Stimulated activated CD4-positive, alpha-beta T cell treated with anti-CD3 and anti-CD28 coated beads, TNF-alpha, amount 100 ng/mL, for 4 hours (primary cell): ENCODE measurements at places on chromosomes 1 and 21.

DNA sequence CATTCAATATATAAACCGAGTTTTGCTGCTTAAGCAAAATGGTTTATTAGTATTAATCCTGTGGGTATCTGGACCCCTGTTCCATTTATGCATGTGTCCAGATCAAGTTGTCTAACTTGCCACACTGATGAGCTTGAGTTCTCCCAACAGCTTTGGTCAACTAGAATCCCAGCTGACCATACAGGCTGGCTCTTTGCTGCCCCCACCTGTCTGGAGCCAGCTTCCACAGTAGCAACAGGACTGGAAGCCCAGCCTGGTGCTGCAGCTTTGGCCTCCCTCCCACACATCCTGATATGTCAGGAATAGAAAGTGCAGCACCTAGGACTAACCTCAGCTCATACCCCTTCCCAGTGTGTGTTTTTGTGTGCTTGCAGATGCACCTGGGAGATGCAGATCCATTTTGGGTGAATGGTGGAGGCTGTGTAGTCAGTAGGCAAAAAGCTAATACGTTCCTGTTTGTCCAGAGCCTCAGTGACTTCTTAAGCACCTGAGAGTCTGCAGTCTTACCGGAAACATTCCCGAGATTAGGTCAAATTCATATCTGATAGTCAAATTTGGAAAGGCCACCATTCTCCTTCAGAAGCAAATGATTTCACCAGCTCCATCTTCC lies 40.9 kb upstream of the BEND5 start:
- no peak for DNase-seq

GRCh38 chr1:201335901-201336300 lies 41.6 kb downstream of the TNNT2 start:
- DNase-seq, result no peak

DNA sequence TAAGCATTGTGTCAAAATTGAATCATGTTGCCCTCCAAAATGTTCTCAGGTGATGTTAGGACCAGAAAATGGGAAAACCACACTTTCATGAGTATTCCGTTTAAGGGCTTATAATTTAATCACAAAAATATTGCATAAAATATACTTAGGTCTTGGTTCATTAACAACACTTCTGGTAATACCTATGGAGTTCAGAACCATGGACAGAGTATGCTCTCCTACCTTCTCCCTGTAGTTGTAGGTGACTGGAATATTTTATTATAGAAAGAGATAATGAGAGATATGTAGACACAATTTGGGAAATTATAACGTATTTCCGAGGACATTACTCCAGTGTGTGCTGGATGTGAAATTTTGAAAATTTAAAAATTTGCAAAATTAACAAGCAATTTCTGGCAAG lies 232.5 kb downstream of the NCAM2 start:
- DNase-seq, result no peak

DNA sequence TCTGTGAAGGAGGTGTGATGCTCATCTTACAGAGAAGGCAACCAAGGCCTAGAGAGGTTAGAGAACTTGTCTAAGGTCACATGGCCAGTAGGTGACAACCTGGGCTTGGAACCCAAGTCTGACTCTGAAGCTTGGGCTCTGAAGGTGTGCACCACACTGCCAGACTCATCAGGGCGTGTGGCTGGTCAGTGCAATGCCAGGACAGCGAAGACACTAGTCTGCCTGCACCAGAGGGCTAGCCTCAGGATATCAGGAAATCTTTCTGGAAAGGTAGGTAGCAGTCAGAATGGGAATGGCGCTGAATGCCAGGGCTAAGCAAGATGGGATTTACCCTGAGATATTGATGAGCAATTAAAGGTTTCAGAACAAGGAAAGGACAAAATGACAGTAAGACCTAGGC lies 34.9 kb downstream of the ELK4 start:
- no peak for DNase-seq

DNA sequence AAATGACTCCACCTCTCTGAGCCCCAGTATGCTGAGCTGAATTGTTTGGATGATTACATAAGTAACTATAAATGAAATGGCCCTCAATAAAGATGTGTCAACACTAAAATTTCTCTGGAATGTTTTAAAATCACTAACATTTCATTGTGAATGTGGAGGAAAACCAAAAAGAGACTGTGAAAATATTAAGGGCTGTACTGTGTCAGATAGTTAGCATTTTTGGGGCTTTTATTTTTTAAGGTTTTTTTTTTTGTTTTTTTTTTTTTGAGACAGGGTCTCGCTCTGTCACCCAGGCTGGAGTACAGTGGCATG lies 6.3 kb downstream of the MYOC start:
- no peak for DNase-seq

- no peak for DNase-seq
Observed at GRCh38 chr21:42621166-42621818, 32.1 kb upstream of the PDE9A start.

- DNase-seq, result no peak
Observed at GRCh38 chr1:73475316-73475870, 722.6 kb downstream of the LRRIQ3 start.

- no peak for DNase-seq
Observed at GRCh38 chr1:5921129-5921528, 71.1 kb downstream of the NPHP4 start.

- no peak for DNase-seq
Observed at GRCh38 chr1:24069817-24070216, 42.1 kb downstream of the MYOM3 start.

DNA sequence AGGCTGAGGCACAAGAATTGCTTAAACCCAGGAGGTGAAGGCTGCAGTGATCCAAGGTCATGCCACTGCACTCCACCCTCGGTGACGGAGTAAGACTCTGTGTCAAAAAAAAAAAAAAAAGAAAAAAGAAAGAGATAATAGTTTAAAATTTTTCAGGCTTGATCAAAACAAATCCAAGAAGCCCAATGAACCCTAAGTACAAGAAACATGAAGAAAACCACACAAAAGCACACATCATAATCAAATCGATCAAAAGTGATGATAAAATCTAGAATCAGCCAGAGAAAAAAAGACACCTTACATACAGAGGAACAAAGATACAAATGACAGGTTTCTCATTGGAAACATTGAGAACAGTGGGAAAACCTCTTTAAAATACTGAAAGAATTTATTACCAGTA lies 31.5 kb downstream of the LDLRAD1 start:
- no peak for DNase-seq

DNA sequence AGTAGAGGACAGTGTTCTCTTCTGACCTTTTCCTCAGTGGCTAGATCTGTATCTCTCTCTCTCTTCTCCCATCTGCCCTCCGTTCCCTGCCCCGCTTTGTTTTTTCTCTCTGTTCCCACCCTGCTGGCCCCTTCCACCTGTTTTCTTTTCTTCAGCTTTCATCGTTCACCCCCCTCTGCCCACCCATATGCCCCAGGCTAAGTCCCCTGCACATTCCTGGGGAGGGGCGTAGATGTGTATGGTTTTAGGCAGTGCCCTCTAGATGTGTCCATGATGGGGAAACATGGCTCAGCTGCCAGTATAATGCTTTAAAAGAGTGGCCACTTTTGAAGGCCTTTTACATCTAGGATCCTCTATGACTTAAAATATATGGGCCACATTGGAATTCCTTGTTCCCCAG lies 13.6 kb downstream of the S100A11 start:
- DNase-seq, result no peak

DNA sequence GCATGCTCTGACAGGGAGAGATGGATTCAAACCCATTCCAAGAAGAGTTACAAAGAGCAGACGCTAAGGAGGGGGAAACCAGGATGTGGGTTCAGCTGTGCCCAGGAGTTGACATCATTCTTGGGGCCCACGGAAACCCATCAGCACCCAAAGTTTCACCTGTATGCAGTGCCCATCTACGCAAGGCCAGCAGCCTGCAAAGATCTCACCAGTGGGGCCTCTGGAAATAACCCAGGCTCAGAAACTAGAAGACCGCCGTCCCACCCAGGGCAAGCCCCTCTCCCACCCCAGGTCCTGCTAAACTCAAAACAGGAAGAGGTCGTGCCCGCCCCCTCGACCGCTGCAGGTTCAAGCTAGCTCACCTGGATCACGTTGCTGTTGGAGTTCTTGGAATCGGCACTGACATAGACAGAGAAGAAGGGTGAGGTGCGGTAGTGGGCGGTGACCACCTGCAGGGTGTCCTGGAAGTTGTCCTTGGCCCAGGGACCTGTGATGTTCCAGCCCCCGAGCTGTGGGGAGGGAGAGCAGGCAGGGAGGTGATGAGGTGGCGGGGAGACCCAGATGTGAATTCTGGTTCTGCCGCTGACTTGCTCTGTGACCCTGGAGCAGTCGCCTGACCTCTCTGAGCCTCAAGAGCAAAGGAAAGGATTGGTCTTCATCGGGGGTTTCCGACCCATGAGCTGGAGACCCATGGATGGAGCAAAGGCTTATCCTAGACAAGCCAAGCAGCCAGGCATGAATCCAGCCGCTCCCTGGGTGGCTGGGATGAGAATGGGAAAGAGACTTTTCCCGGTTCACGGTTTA lies 31.7 kb downstream of the ECE1 start:
- DNase-seq, result no peak

- DNase-seq, result no peak
Observed at GRCh38 chr1:219963432-219963831, 35.1 kb upstream of the SLC30A10 start.

GRCh38 chr1:65762081-65762862 lies 30.4 kb upstream of the PDE4B start:
- DNase-seq, result no peak
